ENCODE measurements at places on chromosomes 3 and 15.

DNA sequence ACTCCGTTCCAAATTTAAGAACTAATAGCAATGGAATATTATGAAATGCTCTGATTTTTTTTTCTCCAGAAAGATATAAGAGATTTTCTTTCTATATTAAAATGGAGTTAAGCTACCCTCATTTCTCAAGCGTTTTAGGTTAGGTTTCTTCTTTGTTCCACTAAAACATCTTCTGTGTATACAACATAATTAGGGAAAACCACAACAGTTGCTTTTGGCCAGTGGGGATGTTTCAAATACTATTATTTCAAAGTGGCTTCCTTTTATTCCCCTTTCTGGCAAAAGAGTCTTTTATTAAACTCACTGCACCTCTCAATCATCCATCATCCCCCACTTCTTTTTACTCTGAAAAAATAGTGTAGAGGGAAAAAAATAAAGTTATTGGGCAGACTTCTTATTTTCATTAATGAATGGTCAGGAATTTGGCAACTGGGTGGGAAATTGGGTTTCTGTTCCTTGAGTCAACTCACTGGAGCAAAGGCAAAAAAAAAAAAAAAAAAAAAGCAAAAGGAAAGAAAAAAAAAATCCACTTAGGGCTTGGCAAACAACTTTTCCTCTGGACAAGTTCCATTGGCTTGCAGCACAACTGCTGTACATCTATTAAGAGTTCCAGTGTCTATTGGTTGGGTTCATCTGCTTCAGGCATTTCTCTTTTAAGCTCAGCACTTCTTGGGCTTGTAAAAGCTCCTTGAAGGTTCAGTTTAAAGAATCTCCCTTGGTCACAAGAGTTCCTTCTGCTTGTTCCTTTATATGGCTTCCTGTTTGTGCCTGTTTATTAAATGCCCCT lies 963.4 kb downstream of the ROBO1 start:
- DNase-seq = no peak

DNA sequence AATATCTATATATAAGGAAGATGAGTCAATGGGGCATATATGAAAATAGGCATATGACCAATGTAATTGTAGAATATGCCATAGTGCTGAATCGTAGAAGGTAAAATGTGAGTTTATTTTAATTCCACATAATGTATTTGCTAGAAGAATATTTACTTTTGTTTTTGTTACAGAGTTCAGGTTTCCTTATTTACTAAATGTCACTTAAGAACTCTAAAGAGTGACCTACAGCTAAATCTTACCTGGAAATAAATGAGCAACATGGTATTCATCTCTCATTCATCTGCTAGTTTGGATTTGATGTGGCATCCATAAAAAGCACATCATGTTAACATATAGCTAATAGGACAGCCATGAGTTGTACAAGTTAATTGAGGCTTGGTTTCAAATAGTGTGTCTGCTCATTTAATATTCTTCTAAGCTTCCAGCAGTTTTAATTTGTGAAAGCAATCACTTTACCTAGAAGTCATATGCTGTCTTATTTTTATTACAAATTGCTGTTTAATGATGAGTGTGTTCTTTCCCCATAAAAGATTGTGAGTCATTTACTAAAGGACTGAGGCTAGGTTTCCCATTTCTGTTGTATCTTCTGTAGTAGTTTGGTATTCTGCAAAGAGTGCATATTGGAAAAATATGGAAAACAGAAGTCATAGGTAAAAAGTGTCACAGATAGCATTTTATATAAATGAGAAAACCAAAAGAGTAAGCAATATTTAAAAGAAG lies 222.1 kb upstream of the POU1F1 start:
- no peak for DNase-seq

DNA sequence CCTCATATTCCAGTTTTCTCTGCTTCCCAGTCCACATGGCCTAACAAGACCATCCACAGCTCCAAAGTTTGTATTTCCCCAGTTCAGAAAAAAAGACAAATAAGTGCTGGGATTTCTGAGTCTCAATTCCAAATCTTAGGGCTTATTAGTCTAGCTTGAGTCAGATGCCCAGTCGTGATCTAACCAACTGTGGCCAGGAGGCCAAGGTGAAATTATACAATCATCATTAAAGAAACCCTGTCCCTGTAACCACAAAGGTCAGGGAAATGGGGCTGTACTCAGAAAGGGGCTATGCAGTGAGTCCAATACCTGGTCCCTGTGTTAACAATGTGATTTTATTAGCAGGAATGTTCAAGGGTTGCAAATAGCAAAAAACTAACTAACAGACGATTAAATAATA lies 40.5 kb upstream of the MITF start:
- no peak for DNase-seq

GRCh38 chr3:194732617-194733016 lies 46.9 kb downstream of the FAM43A start:
- no peak for DNase-seq

GRCh38 chr15:39713846-39714245 lies 68.8 kb downstream of the FSIP1 start:
- DNase-seq = no peak

DNA sequence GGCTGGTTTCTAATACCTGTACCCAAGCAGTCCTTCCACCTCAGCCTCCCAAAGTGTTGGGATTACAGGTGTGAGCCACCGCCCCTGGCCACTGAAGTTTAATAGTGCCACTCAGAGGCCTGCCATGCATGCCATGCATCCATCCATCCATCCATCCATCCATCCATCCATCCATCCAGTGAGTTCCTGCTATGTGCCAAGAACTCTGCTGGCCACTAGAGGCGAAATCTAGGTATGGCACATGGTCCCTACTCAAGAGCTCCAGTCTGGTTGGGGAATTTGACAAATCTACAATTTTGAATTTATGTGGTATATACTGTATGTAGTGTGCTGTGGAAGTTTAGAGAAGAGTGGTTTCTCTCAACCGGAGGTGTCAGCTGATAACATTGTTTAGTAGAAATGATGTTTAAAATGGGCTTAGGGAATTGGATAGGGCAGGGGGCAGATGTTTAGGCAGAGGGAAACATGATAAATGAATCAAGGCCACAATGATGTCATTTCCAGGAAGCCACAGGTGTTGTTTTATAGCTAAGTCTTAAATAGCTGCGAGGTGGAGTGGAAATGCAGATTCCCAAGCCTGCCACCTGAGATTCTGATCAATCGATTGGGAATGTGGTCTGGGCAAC lies 384.4 kb upstream of the C2CD4B start:
- DNase-seq = no peak

GRCh38 chr15:31236184-31237042 lies 90.2 kb upstream of the KLF13 start:
- DNase-seq = no peak

- DNase-seq = no peak
Observed at GRCh38 chr3:154235330-154235729, 89.0 kb downstream of the DHX36 start.

DNA sequence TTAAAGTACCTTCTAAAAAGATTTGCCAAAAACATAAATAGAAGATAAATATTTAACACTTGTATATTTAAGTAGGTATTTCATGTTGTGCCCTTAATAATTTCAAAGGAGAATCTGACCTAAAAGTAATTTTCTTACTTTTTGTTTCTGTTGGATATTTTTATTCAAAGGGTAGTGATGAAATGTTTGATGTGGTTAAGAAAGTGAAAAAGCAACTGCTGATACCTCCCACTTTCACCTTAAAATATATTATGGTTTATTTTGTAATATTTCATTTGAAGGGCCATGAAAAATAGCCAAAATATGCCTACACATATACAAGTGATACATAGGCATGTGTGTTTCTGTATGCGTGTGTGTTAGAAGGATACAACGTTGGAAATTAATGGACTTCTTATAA lies 5.8 kb upstream of the SLITRK3 start:
- no peak for DNase-seq

- no peak for DNase-seq
Observed at GRCh38 chr3:56935811-56936210, 124.7 kb upstream of the SPATA12 start.

GRCh38 chr15:52180196-52180835 lies 10.9 kb downstream of the GNB5 start:
- no peak for DNase-seq

GRCh38 chr3:29168081-29168480 lies 112.8 kb upstream of the RBMS3 start:
- no peak for DNase-seq

GRCh38 chr3:158539414-158540014 lies 31.5 kb upstream of the MLF1 start:
- no peak for DNase-seq

- DNase-seq = no peak
Observed at GRCh38 chr15:68318008-68318835, 40.7 kb downstream of the FEM1B start.

- DNase-seq = no peak
Observed at GRCh38 chr3:197082871-197083270, 53.3 kb upstream of the MELTF start.

GRCh38 chr3:94614192-94614591 lies 551.3 kb downstream of the NSUN3 start:
- no peak for DNase-seq

- DNase-seq = no peak
Observed at GRCh38 chr15:36658898-36659639, 79.6 kb downstream of the CDIN1 start.

DNA sequence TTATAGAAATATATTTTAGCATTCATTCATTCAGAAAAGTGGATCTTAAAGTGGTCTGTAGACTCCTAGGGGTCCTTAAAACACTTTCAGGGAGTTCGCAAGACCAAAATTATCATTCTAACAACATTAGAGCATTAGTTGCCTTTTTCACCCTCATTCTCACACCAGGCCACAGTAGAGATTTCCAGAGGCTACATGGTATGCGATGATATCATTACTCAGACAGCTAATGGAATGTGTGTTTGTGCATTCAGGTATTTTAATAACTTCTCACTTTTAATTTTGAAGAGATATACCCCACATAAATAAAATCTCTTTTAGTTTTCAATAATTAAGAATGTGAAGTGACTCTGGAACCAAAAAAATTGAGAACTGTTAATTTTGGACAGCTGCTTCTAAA lies 206.9 kb downstream of the NSUN3 start:
- no peak for DNase-seq

DNA sequence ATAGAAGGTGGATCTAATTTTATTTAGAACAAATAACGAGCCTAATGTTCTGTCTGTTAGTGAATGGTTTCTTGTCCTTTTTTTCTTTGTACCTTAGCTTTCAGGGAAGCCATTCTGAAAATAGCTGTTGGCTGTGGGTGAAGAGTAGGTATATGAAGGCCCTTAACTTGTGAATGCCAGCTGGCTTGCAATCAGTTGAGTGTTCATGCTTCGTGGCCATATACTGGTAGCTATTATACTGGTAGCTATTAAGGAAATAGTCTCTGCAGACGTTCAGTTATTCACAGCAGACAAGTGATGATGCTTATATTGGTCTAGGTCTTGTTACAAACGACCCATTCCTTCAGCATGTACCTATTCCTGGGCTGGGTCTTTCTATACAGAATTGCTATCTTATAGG lies 18.8 kb downstream of the TRIM71 start:
- no peak for DNase-seq

DNA sequence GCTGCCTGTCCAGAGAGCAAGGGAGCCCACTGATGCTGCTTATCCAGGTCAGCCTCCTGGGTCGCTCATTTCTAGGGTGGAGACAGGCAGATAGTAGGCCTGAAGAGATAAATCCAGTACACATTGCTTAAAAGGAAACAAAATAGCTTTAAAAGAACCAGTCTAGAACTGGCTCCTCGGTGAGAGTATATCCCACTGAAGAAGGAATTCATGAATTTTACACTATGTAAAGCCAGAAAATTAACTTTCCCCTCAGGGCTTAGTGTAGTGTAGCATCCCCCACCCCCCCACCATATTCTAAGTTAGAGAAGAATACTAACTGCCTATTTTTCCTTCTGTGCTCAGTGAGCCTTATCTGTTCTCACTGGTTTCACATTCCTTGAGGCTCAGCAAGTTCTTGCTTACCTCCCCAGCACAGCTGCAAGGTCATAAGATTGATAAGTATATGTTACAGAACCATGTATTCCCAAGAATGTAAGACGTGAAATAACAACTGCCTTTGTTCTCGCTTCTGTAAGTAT lies 30.5 kb upstream of the NOX5 start:
- DNase-seq = no peak

DNA sequence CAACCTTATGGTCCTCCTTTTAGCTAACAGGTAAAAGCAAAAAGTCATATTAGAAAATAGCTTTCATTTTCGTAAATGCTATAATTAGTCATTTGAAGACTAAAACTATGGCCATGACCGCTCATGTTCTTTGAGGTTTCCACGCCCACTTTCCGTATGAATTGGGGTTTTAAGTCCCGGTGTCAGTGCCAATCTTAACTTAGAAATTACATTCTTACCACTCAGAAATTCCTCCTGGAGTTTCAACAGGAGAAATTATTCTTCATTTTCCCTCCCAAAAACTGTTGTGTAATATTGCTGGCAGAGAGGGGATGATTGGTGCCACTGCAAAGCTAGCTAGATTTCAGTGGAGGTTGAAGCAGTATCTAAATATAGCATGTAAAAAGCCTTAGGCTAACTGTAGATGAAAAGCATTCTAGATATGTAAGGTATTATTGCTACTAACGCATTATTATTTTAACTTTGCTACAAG lies 71.0 kb upstream of the MDFIC2 start:
- DNase-seq = no peak

GRCh38 chr15:32675466-32675865 lies 34.0 kb downstream of the SCG5 start:
- no peak for DNase-seq

DNA sequence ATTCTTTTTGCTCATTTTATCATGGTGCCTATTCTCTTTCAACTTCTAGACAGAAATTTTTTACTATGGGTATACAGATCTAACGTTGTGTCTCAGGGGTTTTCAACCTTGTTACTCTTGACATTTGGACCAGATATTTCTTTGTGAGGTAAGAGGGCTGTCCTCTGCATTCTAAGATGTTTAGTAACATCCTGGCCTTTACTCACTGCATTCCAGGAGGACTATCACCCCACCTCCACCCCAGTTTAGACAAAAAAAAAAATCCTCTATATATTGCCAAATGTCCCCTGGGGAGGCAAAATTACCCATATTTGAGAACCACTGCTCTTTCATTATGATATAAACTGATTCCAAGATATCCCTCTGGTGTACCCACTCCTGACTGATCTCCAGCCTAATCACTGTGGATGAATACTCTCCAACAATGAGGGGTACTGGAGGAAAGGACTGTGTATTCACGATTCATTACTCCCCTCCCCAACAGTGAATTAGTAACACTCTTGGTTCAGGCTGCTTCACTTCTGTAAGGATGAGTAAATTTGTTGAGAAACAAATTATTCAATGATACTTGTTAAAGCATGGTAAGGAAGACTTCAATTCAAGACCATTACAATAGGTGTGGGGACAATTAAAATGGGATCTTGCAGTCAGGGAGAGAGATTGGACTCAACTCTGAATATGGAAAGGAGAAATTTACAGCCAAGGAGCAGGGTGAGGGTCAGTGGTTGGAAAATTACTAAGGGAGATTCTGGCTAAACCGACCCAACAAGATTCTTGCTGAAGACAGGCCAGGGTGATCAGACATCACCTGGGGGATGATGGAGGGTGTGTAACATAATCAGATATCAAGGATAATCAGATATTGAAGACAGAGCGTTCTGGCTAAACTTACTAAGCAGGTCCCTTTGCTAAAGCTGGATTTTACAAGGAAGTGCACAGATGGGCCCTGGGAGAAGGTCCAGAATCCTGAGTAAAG lies 123.8 kb upstream of the DAZL start:
- DNase-seq = no peak

- no peak for DNase-seq
Observed at GRCh38 chr15:50053055-50053856, 65.8 kb downstream of the ATP8B4 start.

- DNase-seq = no peak
Observed at GRCh38 chr3:125366132-125366531, 9.0 kb downstream of the ZNF148 start.

GRCh38 chr15:43370975-43371974 lies at the start of the genes TUBGCP4 and ZSCAN29:
TUBGCP4 (plus strand) TSS chr15:43371101; CDS start chr15:43371355, 254 bp downstream.
ZSCAN29 (minus strand) TSS chr15:43371043; CDS start chr15:43369913, 1,130 bp downstream.
- DNase-seq = peak; percentile 60

GRCh38 chr15:52566889-52567288 lies 1.9 kb downstream of the ARPP19 start:
- DNase-seq = no peak

Data from effector CD8-positive, alpha-beta T cell (primary cell).